Stimulated activated CD4-positive, alpha-beta T cell treated with anti-CD3 and anti-CD28 coated beads, TNF-alpha, amount 100 ng/mL, for 1 hour (primary cell): ENCODE measurements at places on chromosomes 12 and 14.

- DNase-seq: no peak
Measured at GRCh38 chr14:69360438-69361108, 37.5 kb downstream of the ERH start.

GRCh38 chr12:12723681-12724420 lies 6.7 kb downstream of the CDKN1B start:
- DNase-seq: no peak

- no peak for DNase-seq
Measured at GRCh38 chr12:133057446-133057845, 20.1 kb downstream of the ZNF84 start.

DNA sequence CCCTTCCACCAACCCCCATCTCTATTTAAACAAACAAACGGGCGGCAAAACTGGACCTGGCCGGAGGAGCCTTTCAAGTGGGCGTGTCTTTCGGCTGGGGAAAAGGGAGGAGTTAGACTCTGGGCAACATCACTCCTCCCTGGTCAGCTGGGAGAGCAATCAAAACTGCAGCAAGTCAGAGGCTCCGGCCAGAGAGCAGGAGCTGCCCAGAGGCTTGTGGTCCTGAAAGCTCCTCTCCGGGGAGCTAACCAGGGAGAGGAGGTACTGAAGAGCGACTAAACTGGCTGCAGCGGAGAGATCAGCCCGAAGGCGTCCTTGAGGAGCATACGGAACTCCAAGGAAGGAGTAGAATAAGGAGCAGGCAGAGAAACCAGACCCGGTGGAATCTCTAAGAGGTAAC lies at the start of gene NEUROD4:
Gene NEUROD4 (plus strand): TSS at position 191 of the 400 bp plus-strand sequence. CDS start 6,466 bp downstream, outside the sequence.
- DNase-seq: no peak

DNA sequence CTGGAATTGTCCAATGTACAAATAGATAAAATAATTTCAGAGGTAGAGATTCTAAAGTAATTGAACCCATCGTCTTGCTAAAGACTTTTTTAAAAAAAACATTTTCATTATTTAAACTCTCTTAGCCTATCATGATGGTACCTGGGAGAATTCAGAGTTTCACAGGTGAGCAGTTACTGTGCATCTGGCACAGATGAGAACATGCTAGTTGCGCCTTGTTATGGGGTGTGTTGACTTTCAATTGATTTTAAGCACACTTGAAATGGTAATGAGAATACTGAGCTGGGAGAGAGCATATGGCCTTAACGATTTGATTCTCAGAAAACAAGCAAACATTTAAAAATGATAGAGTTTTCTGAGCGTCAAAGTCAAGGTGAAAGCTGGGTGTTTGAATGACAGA lies 66.6 kb downstream of the FLRT2 start:
- no peak for DNase-seq

DNA sequence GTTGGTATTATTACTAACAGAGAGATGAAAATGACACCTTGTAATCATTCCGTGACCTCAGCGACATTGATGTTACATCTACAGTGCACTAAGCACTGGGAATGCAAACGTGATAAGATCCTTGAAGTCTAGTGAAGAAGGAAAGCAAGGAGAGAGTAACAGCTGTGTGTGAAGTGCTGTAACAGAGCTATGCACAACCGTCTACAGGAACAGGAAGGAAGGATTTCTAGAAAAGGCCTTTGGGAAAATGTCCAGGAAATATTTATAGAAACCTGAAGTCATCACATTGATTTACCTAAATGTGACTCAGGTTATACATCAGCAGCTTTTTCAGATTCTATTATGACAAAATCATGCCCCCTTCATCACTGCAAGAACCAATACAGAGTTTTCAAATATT lies 304.2 kb upstream of the AMIGO2 start:
- no peak for DNase-seq

- no peak for DNase-seq
Measured at GRCh38 chr12:101789171-101789570, 41.6 kb downstream of the GNPTAB start.

DNA sequence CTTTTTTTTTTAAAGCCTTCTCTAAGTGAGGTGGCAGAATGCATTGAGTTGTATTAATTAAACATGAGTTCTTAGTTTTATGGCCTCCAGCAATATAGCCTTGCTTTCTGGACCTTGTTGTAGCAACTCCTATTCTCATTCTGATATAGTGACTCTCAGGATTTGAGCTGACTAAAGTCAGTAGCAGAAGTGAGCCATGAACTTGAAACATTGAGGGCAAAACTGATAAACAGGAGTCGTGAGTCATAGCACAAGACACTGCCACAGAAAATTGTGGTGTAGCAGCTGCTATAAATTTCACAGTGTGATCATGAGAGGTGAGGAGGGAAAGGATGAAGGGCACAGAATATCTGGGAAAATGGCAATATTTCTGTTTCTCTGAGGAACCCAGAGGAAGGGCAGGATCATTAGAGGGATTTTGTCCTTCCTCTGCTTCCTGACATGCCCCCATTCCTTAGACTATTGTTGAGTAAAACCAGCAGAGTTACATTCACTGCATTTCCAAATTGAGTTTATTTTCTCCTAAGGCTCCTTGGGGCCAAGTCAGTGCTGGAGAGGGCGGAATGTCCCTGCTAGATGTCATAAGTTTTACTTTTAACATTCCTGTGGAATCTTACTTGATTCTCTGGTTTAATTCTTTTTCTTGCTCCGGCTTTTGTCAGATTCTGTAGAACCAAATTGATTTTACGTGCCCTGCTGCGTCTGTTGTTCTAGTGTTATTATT lies 7.5 kb downstream of the KLRG1 start:
- no peak for DNase-seq

GRCh38 chr14:58557242-58557641 lies 80.5 kb upstream of the DACT1 start:
- no peak for DNase-seq
